SW480 (cell line): ENCODE measurements at places on chromosomes 1 and 21.

- no peak for DNase-seq
Measured at GRCh38 chr1:14983277-14983676, 170.3 kb upstream of the TMEM51 start.

- no peak for DNase-seq
Measured at GRCh38 chr1:41390166-41390565, 28.9 kb downstream of the FOXO6 start.

DNA sequence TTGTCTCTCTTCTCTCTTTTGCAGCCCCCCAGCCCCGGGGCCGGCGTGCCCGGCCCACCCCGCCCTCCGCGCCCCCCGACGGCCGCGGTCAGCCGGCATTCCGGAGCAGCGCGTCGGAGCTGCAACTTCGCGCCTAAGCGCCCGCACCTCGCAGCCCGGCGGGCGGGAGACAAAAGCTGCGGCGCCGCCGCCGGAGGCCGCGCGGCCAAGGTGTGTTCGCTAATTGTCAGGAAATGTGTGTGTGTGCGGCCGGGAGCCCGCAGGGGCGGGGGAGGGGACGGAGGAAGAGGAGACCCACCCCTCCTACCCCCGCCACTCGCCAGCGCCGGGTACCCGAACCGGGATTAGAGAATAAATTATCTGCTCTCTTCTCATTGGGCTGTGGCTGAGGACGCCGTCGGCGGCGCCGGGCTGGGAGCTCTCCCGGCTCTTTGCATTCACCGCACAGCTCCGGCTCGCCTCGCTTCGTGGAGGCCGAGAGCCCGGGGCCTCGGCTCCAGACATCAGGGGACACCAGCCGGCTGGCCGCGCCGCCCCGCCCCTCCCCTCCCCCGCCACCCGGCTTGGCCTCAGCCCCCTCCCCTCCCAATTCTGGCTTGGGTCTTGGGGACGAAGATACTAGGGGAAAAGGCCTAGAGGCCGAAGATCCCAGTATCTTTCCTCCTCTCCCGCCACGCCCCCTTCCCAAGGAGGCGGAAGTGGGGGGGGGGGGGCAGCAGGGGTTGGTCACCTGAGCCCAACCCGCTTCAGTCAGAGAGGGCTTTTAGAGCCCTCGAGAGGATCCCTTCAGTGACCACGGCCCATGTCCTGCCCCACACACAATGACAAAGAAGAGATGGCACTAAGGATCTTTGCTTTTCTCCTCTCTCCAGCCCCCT is 1.3 kb upstream of the BLACAT1 start:
- peak; percentile 53 for DNase-seq

DNA sequence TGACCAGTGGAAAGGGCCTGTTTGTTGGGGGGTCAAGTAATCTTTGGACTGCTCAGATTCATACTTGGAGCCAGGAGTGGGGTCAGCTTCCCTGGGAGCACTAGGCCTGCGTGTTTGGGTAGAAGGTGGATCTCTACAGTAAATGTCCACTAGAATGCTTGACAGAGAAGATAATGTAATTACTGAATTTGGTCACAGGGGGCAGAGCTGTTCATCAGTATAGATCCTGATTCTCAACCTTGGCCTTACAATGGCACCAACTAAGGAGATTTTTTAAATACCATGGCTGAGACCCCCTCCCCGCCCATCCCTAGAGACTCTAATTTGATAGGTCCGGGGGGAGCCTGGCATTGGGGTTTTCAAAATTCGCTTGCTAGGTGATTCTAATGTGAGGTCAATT is 217.5 kb upstream of the PLXNA2 start:
- no peak for DNase-seq

DNA sequence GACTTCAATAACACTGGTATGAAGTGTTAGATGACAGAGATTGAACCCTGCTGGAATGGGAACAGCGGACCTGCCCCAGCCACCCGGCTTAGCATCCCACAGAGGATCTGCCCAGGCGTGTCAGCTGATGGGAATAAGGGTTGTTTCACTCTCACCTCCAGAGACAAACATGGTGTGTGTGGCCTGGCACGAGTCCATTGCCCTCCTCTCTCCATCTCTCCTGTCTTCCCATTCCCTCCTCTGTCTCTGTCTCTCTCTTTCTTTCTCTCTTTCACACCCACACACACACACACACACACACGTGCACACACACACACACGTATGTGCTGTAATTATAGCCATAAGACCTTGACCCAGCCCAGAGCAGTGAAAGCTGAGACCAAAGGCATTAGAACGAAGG is 200.2 kb downstream of the HIVEP3 start:
- no peak for DNase-seq
